Epithelial cell of alveolus of lung (primary cell): ENCODE measurements at places on chromosomes 1 and 21. TPM values are rescaled to one million over a fixed set of nuclear protein-coding genes. Genes with fewer than 3 reads are reported as not detected.

The OR2AK2 gene
- not detected in 2 replicates for total RNA-seq

The KIF26B gene
- 2.3 and 2.7 TPM in 2 replicates for total RNA-seq

The HMGCS2 gene
- not detected in 2 replicates for total RNA-seq

The KCNH1 gene
- 0.78 TPM in 1 of 2 replicates, not detected in the other for total RNA-seq

The LAMC1 gene
- 295 and 300 TPM in 2 replicates for total RNA-seq

The ADCY10 gene
- 0.78 and 1.2 TPM in 2 replicates for total RNA-seq

The RNF186 gene
- total RNA-seq = not detected in 2 replicates

The EPHA10 gene
- total RNA-seq = not detected in 2 replicates
